Myocyte (in vitro differentiated cells): ENCODE measurements at places on chromosomes 5 and 9.
A peak's percentile ranks its signal among the peaks of the same experiment; 100 is the strongest.

- DNase-seq: no peak
Measured at GRCh38 chr5:109299557-109299956, 110.2 kb downstream of the PJA2 start.

- DNase-seq: peak; percentile 75
Measured at GRCh38 chr9:35659340-35659739, 1.2 kb downstream of the CCDC107 start.

DNA sequence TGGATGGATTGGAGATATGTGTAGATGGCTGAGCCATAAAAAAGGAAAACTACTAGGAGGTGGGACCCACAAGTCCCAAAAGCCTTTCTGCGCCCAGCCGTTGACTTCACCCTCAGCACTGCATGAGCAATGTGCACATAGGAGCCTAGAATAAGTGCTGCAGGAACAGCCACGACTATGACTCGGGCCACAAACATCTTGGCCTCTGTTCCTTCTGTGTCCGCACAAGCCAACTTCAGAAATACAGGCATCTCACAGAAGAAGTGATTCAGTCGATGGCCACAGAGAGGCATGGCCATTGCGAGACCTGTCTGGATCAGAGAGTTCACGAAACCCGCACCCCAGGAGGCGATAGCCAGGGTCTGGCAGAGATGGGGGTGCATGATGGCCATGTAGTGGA lies 587 bp downstream of the OR2Y1 start:
- DNase-seq: peak; percentile 13

DNA sequence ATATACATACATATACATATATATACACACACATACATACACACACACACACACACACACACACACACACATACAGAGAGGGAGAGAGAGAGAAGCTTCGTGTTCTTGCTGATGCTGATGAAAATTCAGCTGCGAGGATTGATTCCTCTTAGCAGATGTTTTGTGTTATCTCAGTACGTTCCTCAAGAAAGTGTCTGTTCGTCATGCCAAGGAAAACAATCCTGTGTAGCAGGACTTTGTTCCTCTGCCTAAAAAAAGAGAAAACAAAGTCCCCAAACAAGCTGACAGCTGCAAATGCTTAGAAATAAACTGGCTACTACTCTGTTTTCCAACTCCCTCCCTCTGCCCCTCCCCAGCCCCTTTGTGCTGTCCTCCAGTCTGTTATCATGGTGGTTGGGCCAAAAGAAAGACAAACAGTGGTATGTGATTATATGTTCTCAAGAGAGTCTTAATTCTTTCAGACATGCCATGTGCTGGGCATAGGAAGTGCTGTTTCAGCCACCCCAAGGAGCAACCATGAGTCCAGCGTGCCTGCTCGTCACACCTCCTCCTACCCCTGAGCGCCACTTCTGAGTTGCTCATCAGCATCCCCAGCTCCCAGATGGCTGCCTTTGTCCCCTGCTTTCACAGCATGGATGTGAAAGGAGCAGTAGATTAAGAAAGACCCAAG lies 71.5 kb upstream of the EQTN start:
- DNase-seq: peak; percentile 20

- DNase-seq: no peak
Measured at GRCh38 chr9:89786655-89787054, 181.8 kb downstream of the GADD45G start.

DNA sequence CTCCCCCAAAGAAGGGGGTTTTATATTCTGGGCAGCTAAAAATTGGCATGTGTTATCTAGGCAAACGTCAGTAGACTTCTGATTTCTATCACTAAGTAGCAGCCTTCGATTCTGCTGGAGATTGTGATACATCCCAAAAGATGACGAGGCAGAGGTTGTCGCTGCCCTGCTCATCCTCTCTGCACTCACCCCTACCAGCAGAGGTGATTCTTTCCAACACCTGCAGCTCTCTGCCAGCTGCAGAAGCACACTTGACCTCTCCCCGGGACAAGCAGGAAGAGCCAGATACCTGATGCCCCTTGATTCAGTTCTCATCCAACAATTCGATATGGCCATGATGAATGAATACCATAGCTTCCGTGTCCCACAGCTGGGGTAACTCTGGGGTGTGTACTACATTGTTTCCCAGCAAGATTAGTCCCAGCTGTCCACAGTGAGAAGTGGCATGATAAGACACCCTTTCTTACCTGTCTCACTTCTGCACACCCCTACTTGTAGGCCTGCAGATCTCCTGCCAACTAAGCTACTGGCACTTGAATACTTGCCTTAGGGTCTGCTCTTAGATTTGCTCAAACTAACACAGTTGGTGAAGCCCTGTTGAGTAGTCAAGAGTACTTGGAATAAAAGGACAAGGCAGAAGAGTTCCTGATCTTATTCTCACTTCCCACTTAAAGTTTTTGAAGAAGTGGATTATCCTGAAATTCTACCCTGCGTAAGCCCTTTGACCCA lies 37.6 kb upstream of the SMAD5 start:
- DNase-seq: no peak

GRCh38 chr5:55042886-55043285 lies 18.8 kb downstream of the GZMK start:
- DNase-seq: no peak

- no peak for DNase-seq
Measured at GRCh38 chr5:133945568-133945967, 22.9 kb downstream of the C5orf15 start.

GRCh38 chr5:53262348-53262970 lies 152.9 kb upstream of the MOCS2 start:
- peak; percentile 56 for DNase-seq

DNA sequence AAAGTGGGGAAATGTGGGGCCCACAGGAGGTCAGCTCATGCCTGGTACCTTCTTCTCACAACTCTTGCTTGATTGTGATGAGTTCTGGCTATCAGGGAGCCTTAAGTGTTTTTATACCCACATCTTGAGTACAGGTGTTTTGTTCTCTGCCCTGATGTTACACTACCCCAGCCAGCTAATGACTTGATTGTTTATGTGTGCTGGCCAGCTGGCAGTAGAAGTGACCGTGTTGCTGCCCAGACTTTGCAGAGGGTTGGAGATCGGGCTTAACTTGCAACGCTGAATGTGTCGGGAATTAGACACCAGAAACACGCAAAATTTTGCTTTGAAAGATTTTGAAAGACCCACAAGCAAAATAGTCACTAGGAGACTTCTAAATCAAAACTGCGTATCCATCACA lies 16.9 kb upstream of the ZDHHC11B start:
- DNase-seq: no peak

DNA sequence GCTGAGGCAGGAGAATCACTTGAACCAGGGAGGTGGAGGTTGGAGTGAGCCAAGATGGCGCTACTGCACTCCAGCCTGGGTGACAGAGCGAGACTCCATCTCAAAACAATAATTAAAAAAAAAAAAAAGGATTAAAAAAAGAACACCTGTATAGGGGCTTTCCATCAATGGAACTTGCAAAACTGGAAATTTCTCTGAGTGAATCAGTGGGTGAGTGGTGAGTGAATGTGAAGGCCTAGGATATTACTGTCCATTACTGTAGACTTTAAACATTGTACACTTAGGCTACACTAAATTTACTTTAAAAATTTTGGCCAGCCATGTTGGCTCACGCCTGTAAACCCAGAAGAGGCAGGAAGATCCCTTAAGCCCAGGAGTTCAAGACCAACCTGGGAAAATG lies 5.7 kb upstream of the RARS1 start:
- no peak for DNase-seq

GRCh38 chr5:167936022-167936421 lies 355.4 kb upstream of the WWC1 start:
- DNase-seq: no peak

- DNase-seq: no peak
Measured at GRCh38 chr9:95820074-95820473, 55.4 kb upstream of the ERCC6L2 start.

DNA sequence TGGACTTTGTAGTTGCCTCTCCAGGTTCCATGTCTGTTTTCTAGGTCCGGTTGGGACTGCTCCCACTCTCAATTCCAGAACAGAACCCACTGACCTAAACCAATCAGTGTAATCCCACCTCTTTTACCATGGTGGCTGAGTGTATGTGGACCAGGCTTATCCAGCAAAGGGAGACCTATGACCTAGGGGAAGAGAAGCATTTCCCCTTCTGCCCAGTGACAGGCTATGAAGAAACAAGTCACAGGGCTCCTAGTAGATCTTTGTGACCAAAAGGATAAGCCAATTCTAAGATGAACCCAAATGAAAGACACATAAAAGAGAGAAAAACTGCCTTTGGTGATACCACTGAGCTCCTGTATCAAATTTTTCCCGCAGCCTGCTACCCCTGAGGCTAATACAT lies 6.3 kb downstream of the NMRK1 start:
- no peak for DNase-seq

- no peak for DNase-seq
Measured at GRCh38 chr5:54656261-54656728, 138.7 kb downstream of the SNX18 start.

GRCh38 chr9:19533373-19533772 lies 124.6 kb downstream of the ACER2 start:
- DNase-seq: no peak

GRCh38 chr5:79205965-79206364 lies 30.0 kb upstream of the JMY start:
- DNase-seq: no peak

DNA sequence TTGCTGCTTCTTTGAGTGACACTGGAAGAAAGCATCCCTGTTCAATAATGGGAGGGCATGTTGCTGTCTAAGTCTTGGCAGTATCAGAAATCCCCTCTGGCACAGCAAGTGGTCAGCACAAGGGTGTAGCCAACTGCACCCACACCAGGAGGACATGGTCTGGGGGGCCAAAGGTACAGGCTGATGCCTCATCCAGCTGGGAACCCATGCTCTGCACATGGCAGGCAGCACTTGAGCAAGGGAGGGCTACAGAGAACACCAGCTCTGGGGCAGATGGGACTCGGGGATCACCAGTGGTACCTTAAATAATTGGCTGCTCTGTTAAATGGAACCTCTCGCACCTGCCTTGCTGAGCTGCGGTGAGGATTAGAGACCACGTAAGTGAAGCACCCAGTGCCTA lies 265.2 kb downstream of the SYK start:
- DNase-seq: no peak

DNA sequence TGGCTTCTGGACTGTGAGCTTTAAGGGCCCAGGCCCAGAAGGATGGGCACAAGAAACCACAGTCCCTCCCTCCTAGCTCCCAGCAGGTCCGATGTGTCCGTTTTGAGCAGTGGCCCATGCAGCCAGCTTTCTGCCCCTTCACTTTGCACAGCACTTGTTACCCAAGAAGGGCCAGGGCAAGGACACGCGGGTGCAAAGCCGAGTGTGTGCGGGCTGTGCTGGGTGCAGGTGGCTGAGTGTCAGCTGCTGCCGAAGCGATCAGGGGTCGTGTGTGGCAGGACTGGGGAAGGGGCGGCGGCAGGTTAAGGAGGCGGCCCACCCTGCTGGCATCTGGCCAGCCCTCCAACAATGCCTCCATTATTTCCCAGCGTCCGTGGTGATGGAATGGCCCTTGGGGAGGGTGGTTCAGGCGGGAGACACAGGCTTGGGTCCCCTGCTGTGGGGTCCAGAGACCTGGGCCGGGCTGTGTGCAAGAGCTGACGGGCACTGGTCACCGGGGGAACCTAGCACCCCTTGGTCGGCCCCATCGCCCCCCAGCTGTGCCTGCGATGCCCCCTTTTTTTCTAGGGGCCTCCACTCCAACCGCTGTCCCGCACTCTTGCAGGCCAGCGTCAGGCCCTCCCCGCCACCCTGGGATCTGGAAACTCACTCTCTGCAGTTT lies 653 bp downstream of the LHX3 start:
- DNase-seq: no peak

DNA sequence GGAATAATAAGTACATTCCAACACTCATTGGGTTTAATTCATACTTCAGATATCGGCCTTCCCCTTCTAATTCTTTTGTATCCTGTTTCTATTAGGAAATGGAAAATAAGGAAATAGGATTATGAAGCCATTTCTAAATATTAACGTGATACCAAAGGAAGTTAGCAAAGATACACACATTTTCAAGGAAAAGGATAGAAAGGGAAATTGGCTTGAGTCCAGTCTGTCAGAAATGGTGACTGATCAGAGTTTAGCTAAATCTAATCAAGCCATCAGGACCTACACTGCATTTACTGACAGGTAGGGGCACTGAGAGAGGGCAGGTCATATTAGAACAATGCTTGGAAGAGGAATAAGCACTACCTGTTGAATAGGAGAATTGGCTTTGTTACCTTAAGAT lies 3.1 kb downstream of the TRPM3 start:
- no peak for DNase-seq

GRCh38 chr9:16718952-16719351 lies 151.5 kb downstream of the BNC2 start:
- DNase-seq: no peak

- DNase-seq: no peak
Measured at GRCh38 chr5:181051841-181052671, 12.0 kb downstream of the BTNL9 start.

GRCh38 chr5:107413754-107414153 lies 257.0 kb downstream of the EFNA5 start:
- no peak for DNase-seq

DNA sequence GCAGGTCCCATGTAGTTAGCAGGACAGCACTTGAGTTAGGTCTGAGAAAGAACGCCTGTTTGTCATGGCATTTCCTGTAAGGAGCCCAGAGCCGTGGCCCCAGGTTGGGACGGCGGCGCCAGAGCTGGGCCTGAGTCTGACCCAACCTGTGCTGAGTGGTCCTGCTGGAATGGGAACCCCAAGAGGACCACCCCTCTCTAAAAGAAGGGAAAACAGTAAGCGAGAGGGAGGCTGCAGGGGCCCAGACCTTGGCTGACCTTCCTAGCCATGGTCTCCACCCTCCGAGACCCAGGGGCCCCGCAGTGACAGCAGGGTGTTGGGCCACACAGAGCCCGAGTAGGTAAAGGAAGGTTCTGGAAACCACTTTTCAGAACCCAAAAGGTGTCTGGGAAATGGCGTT lies 1.8 kb upstream of the LRRC14B start:
- DNase-seq: no peak

- peak; percentile 56 for DNase-seq
Measured at GRCh38 chr9:124652615-124653393, 118.3 kb downstream of the NR6A1 start.

DNA sequence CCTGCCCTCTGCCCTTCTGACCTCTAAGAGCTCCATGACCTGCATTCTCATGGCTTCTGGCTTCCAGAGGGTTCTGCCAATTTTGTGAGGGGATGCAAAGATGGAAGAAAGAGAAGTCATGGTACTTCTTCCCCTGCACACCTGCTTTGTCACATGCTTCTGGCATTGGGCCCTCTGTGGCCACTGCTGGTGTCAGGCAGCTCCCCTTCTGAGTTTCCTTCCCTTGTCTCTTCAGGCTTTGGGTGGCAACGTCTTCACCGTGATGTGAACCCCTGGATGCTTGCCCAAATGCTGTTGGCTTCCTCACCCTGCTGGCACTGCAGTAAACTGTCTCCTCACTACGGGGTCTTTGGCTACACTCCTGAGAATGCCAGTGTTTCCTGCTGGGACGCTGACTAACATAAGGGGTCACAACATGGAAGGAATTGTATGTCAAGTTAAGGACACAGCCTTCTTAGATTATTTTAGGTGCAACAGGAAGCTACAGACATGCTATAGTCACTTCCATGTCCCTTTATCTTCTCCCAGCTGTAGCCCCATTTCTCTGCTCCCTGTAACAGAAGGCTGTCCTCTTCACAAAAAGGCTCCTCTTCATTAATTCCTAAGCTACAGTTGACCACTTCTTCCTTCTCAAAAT lies 8.9 kb upstream of the CLINT1 start:
- DNase-seq: no peak

- no peak for DNase-seq
Measured at GRCh38 chr5:92852219-92852618, 728.8 kb downstream of the NR2F1-AS1 start.

GRCh38 chr5:65359569-65359968 lies 122.2 kb downstream of the ADAMTS6 start:
- no peak for DNase-seq
